ENCODE measurements at places on chromosomes 5 and 9.

DNA sequence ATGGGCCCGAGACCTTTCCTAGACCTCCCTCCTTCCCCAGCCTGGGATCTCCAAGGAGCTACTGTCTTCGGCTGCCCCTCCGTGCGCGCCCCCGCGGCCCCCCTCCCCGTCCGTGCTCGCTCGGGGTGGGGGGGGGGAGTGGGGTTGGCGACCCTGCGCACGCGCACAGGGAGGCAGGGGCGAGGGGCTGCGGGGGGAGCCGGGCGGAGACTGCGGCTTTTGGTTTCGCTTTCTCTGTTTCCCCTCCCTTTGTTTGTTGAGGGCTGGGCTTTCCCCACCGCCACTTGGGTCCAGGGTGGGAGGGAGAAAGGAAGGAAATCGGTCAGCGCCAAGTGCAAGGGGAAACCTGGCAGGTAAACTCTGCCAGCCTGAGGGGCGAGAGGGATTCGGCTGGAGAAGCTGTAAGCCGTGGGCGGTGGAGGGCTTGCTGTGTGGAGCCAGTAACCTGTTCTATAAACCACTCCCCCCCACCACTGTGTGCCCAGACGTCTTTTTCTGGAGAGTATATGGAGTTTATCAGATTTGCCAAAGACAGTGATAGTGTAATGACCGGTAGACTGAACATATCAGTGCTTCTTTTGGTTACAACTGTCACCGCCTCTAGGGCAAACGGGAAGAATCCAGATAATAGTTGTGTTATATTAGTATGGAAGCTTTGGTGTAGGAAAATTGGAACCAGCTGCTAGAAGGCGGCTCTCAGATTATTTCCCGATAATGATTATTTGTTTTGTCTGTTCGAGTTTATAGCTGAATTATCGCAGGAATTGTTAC, 684 bp downstream of the DNAJA1 start:
- peak; percentile 59 for DNase-seq

GRCh38 chr5:54889826-54890225, 95.6 kb downstream of the ESM1 start:
- no peak for DNase-seq

DNA sequence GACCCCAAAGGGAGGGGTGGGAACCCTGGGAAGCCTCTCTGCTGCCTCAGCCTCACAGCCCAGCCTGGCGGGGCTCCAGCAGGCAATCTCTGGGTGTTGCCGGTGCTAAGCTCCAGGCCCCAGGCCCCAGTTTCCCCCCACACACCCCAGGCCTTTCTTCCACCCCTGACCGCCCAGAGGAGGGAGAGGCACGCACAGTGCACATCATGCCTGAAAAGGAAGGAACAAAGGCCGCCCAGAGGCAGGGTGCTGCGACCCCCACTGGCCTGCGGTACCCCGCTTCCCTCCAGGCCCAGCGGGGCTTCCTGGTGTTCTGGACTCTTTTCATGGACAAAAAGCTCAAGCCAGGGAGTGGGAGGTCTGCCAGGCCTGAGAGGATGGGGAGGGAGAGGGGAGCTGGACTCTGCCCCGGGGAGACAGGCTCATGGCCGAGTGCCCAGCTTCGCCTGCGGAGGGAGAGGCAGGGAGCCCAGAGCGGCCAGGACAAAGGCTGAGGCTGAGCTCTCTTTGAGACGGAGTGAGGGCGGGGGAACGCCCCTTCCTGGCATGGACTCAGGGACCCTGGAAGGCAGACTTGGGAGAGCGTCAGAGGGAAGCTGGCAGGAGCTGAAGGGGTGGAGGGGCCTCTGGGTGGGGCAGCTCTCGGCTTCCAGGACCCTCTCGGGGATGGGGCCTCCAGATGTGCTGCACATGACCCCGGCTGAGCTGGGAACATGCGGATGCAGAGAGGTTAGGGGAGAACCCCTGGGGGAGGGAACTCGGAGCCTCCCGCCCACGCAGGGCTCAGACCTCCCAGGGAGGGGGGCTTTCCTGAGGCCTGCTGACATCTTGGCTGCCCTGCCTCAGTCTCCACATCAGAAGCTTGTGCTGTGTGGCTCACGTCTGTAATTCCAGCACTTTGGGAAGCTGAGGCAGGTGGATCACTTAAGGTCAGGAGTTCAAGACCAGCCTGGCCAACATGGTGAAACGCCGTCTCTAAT, 1.8 kb upstream of the ENTPD2 start:
- no peak for DNase-seq

DNA sequence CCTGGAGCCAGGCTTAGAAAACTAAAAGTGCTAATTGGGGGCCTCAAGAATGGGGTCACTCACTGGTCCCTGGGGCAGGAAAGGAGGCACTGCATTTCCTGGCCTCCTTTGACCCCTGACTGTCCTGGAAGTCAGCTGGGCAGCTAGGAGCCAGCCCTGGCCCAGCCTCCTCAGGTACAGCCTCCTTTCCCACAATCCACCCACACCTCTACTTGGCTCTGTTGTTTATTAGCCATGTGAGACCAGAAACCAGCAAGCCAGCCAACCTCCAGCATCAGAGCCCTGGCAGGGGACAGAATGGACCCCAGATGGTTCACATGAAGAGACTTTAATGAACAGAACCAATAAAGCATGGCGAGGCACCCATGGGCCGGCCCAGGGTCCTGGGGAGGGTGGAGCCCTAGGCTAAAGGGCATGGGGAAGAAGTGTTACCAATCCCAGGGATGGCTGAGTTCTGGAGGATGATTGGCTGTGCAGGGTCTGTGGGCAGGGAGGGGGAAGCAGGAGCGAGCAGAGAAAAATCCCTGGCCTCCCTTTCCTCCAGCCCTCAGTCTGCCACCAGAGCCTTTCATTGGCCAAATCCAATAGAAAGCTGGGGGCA, 55.3 kb upstream of the ANGPTL2 start:
- no peak for DNase-seq

DNA sequence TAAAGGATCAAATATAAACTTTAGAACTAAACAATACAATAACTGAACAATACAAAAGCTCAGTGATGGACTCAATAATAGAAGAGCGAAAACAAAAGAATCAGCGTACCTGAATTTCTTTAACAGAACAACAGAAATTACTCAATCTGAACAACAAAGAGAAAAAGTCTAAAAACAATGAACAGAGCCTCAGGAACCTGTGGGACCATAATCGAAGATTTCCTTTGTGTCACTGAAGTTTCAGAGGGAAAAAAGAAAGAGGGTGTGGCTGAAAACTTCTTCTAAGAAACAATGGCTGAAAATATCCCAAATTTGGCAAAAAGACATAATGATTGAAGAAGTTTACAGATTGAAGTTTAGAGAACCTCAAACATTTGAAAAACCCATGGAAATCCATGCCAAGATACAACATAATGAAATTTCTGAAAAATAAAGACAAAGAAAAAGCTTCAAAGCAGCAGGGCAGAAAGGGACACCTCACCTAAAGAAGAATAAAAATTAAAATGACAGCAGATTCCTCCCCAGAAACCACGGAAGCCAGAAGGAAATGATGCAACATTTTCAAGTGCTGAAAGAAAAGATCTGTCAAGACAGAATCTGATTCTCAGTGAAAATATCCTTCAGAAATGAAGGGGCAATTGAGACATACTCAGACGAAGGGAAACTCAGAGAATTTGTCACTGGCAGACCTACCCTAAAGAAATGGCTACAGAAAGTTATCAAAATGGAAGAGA, 288.8 kb downstream of the ARL15 start:
- no peak for DNase-seq

GRCh38 chr9:112020680-112021596, 124.3 kb downstream of the UGCG start:
- no peak for DNase-seq

DNA sequence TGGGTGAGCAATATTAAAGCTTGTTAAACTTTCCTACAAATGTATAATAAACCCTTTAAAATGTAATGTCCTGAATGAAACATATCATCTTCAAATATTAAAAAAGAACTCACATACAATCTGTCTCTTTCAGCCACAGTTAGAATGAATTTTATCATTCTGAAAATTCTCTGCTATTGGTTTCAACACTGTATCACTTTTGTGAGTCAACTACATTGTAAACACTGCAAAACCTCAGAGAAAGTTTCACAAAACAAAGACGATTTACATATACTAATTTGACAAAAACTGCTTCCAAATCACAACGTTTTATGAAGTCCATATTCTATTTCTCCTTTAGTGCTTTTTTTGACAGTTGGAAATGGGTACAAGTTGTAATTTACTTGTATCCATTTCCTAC, 1032.0 kb upstream of the DMAC1 start:
- DNase-seq = no peak

GRCh38 chr5:179243333-179243732, 101.9 kb downstream of the ADAMTS2 start:
- DNase-seq = no peak

DNA sequence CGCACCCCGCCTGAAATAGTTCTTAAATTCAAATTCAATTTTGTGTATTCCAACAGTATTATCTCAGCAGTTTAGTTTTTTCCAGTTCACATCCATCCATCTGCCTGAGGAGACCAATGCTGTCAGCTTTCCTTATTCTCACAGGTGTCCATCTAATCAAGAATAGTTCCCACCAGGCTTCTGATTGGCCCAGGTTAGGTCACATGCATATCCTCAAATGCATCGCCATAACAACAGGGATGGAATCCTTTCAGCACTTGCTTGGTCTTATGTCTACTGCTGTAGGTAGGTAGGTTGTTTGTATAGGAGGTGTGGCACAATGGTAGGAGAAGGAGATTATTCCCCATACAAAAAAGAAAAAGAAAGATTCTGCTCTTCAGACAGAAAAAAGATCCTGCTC, 91.2 kb downstream of the UBE2R2 start:
- no peak for DNase-seq

DNA sequence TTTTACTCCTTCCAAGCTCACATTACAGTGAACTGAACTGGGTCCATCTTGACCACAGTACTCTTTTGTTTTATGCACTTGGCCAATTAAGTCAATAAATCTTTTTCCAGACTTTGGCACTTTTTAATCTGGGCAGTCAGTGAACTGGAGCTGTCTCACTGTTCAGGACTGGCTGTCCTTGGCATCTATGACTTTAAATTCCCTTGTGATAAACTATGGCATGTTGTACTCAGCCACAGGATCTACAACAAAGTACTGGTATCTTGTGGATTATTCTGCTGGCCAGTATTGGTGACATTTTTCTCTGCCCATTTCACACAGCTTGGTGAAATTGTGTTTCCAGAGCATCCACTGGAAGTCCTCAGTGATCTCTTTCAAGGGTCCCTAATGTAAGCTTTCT, 1144.8 kb upstream of the SEMA6A start:
- no peak for DNase-seq

DNA sequence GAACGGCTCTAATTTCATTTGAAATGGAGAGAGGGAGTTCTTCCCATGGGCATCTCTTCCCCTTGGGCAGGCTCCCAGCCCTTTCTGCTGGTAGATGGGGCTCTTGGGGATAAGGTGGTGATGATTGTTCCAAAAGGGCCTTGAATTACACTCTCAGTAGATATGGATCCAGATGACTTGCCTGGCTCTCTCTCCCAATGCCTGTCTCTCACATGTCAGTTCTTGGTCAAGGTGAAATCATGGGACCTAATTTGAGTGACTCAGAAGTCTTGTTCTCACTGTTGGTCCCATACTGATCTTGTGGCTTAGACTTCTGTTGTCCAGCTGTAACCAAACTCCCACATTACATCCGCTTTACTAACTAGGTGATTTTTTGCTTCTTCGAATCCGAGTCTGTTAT, 317.0 kb upstream of the RFX3 start:
- no peak for DNase-seq

DNA sequence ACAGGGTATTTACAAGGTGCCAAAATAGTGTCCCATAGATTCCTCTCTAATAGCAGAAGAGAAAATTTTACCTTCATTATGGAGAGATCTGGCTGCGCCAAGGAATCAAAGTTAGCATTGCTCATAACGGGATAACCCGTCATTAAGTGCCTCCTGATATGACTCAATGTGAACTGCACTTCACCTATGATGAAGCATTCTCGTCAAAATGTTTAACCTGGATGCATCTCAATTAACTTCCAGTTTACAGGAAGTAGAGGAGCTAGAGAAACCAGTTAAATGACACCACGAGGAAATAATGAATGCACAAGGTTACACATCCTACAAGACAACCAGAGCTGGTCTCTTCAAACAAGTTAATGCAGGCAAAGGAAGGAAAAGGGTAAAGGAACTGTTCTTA, 17.2 kb downstream of the FBXW11 start:
- no peak for DNase-seq

DNA sequence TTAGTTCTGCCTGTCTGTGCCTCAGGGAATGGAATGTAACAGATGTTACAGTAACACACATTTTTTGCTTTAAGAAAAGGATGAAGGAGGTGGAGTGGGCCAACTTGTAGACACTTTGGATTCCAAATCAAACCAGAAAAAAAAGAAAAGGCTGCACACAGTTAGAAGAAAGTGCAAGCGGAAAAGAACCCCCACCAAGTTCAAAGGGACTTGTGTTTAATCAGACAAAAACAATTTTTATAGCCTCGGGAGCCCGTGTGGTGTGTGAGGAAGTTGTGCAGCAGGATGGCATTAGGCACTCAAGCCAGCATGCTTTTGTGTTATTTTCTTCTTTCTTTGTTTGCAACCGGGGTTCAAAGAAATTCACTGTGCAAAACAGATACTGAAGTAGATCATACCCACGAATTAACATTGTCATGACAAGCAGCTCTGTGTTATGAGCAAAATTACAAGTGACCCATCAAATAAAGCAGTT, 189.5 kb downstream of the SEMA5A start:
- no peak for DNase-seq

DNA sequence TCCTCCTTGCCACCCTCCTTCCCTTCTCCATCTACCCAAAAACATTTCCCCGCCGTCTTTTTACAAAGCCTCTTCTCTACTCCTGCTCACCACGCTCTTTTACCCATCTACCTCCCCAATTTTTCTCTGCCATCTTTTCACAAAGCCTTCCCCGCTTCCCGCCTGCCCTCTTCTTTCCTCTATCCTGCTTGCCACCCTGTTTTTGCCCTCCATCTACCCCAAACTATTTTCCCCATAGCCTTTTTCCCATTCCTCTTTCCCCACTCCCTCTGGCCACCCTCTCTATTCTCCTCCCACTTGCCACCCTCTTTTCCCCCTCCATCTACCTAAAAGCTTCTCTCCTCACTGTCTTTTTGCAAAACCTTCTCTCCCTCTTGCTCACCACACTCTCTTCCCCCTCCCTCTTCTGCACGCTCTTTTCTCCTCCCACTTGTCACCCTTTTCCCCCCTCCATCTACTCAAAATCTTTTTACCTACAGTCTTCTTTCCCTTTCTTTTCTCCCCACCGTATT, 19.4 kb upstream of the TRIM52 start:
- DNase-seq = no peak

DNA sequence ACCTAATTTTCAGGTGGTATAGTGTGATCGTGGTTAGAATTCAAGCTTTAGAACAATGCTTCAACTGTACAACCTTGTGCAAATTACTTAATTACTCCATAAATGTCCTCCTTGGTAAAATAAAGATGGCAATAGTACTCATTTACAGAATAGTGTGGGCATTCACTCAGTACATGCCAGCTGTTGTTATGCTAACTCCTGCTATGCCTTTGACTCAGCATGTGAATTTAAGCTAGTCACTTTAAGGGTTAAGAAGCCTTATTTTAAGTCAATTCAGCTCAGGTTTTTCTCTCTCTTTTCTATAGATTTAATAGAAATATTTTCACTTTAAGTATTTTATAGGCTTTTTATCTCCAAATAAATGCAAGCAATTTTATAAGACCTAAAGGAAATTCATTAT, 335.6 kb upstream of the ITGA1 start:
- no peak for DNase-seq

GRCh38 chr9:90365666-90366065, 277.0 kb downstream of the DIRAS2 start:
- no peak for DNase-seq

GRCh38 chr9:22829236-22829635, 382.6 kb downstream of the DMRTA1 start:
- no peak for DNase-seq

Measured in stimulated activated CD8-positive, alpha-beta memory T cell treated with anti-CD3 and anti-CD28 coated beads, Interleukin-7, amount 100 ng/mL, for 24 hours (primary cell).